ENCODE measurements at places on chromosomes 16 and 17. TPM values are rescaled to one million over a fixed set of nuclear protein-coding genes. Genes with fewer than 3 reads are reported as not detected.
A peak's percentile ranks its signal among the peaks of the same experiment; 100 is the strongest.

DNA sequence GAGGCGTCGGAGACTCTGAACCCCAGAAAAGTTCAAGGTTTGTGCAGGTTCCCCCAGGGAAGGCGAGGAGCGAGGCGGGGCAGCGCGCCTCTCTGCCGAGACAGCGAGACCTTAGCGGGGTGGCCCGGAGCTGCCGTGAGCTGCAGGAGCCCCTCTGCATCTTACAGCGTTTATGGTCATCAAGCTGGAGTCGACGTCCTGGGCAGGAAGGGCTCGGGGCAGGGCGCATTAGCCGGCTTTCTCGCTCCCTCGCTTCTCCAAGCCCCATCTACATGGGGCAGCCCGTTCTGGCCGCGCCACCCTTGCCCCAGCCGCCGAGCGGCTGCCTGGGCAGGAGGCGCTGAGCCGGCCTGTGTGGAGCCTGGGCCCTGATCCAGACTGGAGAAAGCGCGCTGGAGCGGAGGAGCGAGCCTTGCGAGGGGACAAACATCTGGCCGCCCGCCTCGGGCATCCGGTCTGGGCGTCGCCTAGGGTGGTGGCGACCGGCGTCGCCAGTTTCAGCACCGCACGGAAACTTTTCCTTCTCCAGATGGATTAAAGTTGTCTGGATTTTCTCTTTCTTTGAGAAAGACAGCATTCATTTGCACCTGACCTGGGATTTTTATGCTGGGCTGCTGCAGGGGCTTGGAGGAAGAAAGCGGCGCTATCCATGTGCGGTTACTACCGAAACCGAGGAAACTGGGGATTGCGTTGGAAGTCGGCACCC lies 750 bp downstream of the TMEM132E start:
- DNase-seq: peak; percentile 65

DNA sequence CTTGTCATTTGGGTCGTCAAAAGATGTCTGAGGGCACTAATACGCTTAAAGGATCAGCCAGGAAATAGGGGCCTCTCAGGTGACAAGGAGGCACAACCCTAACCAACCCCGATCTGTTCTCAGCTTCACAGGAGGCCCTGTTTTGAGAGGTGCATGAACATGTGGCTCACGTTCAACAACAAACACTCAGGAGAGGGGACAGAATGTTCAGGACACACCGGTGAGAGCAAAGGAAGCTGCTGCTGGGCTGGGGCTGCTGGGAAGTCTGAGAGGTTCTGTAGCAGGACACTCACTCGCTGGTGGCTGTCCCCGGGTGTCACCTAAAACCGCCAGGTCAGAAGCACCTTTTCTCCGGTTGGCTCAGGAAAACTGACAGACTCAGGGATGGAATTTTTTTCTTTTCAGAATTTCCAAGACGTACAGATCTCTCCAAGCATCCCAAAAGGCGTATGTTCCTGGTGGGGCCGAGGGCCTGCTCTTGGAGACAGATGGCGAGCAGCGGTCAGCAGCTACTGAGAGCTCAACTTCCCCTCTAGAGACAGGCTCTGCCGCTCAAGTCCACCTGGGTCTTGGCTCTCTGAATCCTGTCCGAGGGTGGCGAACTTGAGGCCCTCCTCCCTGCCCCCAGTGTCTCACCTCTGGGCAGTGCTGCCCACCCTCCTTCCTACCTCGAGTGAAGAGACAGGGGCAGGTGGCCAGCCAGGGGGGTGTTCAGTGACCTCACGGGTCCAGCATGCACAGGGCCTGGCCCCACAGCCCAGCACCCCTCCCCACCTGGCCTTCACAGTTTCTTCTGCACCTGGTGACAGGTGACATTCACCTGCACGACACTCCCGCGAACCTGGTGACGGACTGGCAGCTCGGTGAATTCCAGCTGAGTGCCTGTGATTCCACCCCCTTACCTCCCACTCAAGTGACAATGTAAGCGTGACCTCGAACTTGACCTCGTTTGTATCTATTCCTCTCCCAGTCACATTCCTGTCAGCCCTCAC lies 22.9 kb downstream of the CLUH start:
- DNase-seq: peak; percentile 47

- no peak for DNase-seq
These were observed 2.9 kb downstream of the ABCA3 start for GRCh38 chr16:2337431-2338296.

GRCh38 chr16:88549671-88550245 lies 20.4 kb upstream of the ZC3H18 start:
- DNase-seq: no peak

DNA sequence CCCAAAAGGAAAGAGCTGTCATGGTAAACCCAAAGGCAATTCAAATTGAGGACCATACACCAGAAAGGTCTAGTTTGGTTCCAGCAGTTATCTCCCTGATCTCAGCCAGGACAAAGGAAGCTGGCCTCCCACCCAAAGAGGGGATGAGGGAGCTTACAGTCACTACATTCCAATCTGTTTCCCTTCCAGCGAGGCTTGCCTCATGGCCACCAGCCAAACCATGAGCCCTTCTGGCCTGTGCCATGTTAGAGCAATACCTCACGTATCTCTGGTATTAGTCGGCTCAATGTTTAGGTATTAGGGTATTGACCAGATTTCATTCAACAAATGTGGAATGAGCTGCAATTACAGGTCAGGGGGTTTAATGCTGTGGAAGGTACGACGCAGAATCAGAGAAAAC lies 8.4 kb downstream of the NDUFAB1 start:
- no peak for DNase-seq

DNA sequence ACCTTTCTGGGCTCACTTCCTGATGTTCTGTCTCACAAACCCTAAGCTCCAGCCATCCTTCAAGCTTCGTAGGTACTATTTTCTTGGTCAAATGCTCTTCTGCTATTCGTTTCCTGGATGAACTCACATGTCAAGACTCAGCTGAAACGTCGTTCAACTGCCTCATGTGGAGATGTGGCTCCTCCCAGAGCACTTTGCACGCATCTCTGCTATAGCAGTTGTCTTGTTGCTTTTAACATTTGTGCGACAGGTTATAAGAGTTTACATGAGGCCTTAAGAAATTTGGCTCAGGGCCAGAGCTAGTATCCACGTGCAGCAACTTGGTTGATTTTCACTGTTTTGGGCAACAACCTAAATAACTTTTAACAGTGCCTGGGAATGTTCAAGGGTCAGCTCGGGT lies 2.8 kb upstream of the KRT40 start:
- DNase-seq: no peak

GRCh38 chr16:19882646-19883045 lies 2.0 kb downstream of the GPRC5B start:
- peak; percentile 48 for DNase-seq

DNA sequence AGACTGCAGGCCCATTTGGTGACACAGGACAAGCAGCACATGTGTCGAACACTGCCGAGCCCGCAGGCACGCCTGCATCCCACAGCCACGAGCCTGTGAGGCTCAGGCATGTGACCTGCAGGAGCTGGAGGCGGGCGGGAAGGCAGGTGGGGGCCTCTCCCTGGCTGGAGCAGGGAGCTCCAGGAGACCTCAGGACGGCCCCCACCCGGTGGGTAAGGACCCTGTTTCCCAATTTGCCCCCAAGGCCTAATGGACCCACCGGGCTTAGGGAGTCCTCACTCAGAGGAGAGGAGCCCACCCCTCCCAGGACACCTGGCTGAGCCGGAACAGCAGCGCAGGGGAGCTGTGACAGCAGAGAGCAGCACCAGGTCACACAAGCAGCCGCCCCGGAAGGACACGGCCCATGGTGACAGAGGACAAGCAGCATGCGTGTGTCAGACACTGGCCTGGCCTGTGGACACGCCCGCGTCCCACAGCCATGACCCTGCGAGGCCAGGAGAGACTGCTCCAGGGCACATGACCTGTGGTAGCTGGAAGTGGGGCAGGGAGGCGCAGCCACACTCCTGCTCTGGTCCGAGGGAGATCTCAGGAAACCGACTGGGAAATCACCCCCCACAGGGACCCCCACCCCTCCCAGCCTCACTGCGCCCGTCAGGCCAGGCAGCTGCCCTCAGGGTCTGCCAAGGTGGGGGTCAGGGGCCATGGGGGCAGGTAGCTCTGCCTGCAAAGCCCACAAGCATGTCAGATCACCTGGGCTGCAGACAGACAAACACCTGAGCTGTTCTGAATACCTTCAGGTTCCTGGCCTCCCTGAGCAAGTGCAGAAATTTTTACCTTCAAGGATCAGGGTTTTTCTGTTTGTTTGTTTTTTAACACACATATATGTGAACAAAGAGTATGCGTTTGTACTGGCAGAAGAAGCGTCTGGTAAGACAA lies 2.4 kb downstream of the SPSB3 start:
- DNase-seq: no peak

DNA sequence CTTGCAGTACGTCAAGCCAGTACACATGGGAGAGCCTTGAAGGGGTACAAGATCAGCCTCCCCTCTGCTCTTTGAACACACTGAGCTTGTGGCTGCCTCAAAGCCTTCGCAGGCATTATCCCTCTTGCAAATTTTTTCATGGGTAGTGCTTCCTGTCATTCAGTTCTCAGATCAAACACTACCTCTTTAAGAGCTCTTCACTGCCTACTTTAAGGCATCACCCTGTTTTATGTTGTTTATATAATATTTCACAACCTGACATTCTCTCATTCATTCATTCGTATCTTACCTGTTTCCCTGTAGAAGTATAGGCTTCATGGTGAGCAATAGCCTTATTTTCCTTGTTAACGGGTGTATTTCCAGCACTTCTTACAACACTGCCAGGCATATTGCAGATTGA lies 269.1 kb downstream of the CDH13 start:
- no peak for DNase-seq

GRCh38 chr16:87638736-87639135 lies 36.4 kb downstream of the JPH3 start:
- no peak for DNase-seq

- no peak for DNase-seq
These were observed 15.7 kb downstream of the USP43 start for GRCh38 chr17:9661027-9661426.

DNA sequence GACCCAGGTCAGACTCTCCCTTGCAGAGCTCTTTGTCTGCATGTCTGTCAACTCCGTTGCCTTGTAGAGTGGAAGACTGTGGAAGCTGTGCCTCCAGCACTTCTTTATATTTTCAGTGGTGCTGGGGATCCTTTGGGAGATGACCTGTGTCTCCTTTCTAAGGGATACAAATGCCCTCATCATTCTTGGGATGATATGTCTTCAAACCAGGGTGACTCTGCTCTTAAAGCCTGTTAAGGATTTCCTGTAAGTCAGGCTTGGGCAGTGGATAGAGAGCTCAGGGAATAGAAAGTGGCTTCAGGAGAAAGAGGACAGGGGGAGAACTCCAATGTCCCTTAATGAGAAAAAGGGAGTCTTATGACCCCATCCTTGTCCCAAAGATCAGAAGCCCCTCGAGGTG lies 1.5 kb downstream of the HOXB3 start:
- DNase-seq: no peak

DNA sequence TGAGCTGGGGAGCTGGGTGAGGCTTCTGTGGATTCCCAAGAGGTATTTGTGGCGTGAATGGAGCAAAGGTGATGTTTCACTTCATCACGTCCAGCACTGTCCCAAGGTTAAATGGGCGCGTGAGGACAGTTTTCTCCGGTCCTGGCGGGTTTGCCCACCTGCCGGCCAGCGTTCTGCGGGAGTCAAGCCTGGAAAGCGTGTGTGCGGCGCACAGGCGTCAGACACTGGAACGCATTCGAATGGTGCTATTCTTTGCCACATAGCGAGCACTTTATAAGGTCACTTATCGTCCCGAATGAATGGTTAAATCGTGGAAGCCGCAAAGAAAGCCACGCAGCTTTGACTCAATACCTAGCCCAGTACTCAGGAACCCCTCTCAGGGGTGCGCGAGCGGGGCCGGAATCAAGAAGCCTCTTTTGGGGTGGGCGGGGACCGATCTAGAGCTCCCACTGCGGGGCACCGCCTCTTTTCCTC lies 446 bp upstream of the PSMD11 start:
- DNase-seq: no peak

DNA sequence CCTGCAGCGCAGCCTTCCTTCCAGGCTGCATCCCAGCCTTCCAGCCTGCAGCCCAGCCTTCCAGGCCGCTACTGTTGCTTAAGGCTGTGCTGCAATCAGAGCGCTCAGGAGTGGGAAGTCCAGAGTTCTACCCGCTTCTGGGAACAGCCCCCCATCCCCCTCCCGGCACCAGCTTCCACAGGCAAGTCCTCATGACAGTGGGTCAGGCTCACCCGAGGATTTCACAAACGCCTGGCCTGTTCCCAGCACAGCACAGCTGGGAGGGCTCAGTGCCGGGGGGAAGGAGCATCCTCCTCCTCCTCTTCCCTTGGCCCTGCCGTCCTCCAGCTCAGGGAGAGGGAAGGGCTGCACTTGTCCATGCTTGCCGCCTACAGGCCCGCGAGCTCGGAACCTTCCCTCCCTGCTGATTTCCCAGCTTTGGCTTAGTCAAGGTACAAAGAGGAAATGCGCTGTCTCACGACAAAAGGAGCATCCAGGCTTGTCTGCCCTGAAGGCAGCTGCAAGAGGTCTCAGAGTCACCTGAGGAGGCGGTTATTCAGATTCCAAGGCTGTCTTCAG lies 8.3 kb downstream of the SOCS3 start:
- DNase-seq: peak; percentile 95

DNA sequence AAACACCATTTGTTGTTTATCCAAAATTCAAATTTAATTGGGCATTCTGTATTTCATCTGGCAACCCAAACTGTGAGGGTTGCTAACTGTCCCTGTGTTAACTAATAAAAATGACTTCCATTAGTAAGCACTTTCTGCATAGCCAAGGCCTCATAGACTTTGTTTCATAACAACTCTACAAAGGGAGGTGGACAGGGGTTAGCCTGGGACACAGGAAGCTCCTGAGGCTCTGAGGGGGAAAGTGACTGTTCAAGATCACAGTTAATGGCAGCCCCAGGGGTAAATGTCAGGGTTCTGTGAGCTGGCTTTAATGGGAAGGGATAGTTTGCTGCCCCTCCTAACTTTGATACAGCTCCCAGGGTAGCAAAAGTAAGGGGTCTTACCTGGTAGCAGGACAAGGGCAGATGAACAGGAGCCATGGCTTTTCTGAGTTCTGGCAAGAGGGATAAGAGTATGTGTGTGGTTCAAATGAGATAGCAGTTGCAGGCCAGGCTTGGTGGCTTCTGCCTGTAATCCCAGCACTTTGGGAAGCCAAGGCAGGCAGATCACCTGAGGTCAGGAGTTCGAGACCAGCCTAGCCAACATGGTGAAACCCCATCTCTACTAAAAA lies 2.2 kb downstream of the HEATR9 start:
- no peak for DNase-seq

DNA sequence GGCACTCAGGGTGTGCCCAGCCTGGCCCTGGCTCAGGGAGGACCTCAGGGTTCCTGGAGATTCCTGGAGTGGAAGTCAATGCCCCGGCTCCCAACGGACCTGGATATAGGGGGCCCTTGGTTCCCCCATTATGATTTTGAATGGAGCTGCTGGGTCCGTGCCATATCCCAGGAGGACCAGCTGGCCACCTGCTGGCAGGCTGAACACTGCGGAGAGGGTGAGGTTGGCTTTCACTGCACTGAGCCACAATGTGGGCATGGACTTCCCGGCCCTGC lies 23.6 kb downstream of the USP6 start:
- no peak for DNase-seq

- DNase-seq: no peak
These were observed 84.5 kb downstream of the WNT3 start for GRCh38 chr17:46733837-46734475.

GRCh38 chr16:56828647-56829046 lies 36.4 kb upstream of the SLC12A3 start:
- DNase-seq: no peak

CIBAR2 gene
- not detected for total RNA-seq

NSMCE1 gene
- total RNA-seq: 19.3 TPM

MYH8 gene
- total RNA-seq: not detected

RNF222 gene
- 0.09 TPM for total RNA-seq

KRT40 gene
- not detected for total RNA-seq

SEPTIN1 gene
- 2.5 TPM for total RNA-seq

SOST gene
- not detected for total RNA-seq

CCL3 gene
- total RNA-seq: not detected

PABPN1L gene
- total RNA-seq: not detected

FAHD1 gene
- total RNA-seq: 13.2 TPM

PRR15L gene
- total RNA-seq: not detected

CLDN6 gene
- total RNA-seq: 743 TPM

Data from H9 (cell line).